ENCODE measurements at places on chromosomes 6 and 20. TPM values are rescaled to one million over a fixed set of nuclear protein-coding genes. Genes with fewer than 3 reads are reported as not detected.

- H3K27me3 ChIP-seq = no peaks in the 10 kb centered on the region
- no peaks in the 10 kb centered on the region for H3K4me1 ChIP-seq
- H3K27ac ChIP-seq = no peak overlapping the region
- no peaks in the 10 kb centered on the region for H3K36me3 ChIP-seq
- DNase-seq = peak; percentile 1
- H3K4me3 ChIP-seq = no peak overlapping the region
These were observed 31.7 kb upstream of the CST1 start for GRCh38 chr20:23782366-23782983.

- H3K27ac ChIP-seq = no peak overlapping the region
- no peaks in the 10 kb centered on the region for H3K27me3 ChIP-seq
- no peaks in the 10 kb centered on the region for H3K4me1 ChIP-seq
- H3K4me3 ChIP-seq = no peak overlapping the region
These were observed 117.9 kb upstream of the THBS2 start for GRCh38 chr6:169371344-169372127.

DNA sequence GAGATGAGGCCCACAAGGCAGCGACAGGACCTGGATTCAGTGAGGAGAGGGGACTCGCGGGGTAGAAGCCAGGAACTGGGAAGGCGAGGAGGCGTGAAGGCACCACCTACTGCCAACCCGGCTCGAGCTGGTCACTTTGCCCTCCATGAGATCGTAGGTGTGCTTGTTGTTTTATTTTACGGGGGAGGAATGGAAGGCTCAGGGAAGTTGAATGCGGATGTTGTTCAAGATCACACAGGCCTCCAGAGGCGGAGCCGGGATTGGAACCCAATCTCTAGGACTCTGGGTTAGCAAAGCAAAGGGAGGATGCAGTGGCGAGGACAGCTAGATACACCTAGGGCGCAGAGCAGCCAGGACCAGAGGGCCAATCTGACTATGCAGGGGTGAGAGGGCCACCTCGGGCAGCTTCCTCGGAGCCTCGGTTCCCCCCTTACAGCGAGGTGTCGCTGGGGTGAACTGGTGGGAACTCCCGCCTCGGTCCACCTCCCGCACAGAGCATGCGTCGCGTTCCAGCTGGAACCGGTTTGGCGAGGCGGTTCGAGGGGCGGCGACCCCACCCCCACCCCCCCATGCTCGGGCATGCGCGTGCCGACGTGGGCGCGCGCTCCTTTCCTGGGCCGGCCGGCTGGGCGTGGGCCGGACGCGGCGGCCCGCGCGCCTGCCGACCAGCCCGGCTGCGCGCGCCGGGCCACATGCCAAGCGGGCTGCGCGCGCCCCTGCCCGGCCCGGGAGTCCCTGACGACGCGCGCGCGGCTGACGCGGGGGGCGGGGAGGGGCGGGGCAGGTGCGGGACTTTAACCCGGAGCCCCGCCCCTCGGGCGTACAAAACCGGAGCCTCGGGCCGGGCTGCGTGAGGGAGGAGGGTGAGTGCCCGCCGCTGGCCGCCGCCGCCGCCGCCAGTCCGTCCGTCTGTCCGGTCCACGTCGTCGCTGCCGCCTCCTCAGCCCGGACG, 80.4 kb upstream of the MYL9 start:
- peak overlapping the region; percentile 89 for H3K27ac ChIP-seq
- H3K27me3 ChIP-seq = peaks cover 8% of the 10 kb centered on the region

DNA sequence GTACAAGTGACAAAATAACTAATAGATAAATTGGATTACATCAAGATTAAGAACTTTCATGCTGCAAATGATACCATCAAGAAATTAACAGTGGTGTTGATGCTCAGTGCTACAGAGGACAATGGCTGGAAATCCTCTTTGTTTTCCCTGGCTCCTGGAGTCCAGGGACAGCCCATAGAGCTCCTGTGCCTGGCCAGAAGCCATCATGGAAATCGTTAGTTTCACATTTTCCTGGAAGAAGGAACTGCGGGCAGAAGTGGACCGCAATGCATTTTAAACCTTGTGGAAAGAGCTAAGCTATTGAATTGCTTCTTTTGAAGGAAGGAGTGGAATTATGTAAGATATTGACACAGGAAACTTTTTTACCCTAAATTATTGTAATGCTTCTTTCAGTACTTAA, 276.0 kb downstream of the GJA1 start:
- no peaks in the 10 kb centered on the region for H3K4me1 ChIP-seq
- DNase-seq = no peak
- no peak overlapping the region for H3K27ac ChIP-seq
- H3K36me3 ChIP-seq = no peaks in the 10 kb centered on the region
- no peaks in the 10 kb centered on the region for H3K27me3 ChIP-seq

GRCh38 chr6:160391419-160392116, 43.4 kb downstream of the SLC22A3 start:
- peak overlapping the region; percentile 38 for H3K4me3 ChIP-seq
- H3K4me1 ChIP-seq = peaks cover 51% of the 10 kb centered on the region
- H3K36me3 ChIP-seq = no peaks in the 10 kb centered on the region
- peak; percentile 94 for DNase-seq
- H3K27me3 ChIP-seq = no peaks in the 10 kb centered on the region

The GLP1R gene
- not detected for total RNA-seq

The MYT1 gene
- not detected for total RNA-seq

The JPH2 gene
- total RNA-seq = 11.1 TPM
